ENCODE measurements at places on chromosomes 12 and 14. TPM values are rescaled to one million over a fixed set of nuclear protein-coding genes. Genes with fewer than 3 reads are reported as not detected.

DNA sequence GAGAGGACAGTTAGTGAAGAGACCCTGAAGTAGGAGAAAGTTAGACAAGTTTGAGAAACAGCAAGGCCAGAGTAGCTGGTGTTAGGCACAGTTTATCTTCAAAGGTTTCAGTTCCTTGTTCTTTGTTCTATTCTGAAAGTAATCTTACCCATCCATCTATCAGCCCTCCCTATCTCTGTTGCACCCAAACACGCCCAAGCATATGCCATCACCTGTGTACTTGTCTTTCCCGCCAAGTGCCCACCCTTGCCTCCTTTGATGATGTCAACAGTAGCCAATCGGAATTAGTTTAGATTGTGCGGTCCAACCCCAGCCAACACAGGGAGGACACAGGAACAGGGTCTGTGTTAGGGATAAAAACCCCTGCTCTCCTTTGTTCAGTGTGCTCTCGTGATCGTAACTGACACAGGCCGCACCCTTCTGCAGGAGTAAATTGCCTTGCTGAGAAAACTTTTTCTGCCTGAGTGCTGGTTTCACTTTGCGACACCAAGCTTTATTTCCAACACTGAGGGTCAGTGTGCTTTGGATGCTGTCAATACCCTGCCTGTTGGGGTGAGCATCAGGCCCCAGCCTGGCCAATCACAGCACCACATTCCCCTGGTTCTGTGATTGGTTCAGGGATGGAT, 4.7 kb upstream of the TMEM229B start:
- peaks cover 17% of the 10 kb centered on the region for H3K36me3 ChIP-seq
- no peak overlapping the region for H3K27ac ChIP-seq
- H3K4me3 ChIP-seq, result no peak overlapping the region
- peaks cover 25% of the 10 kb centered on the region for H3K4me1 ChIP-seq
- no peak for DNase-seq

USP44 gene
- 1.5 TPM for total RNA-seq

- peak overlapping the region; percentile 80 for H3K27ac ChIP-seq
- H3K4me3 ChIP-seq, result peak overlapping the region; percentile 90
- H3K36me3 ChIP-seq, result peaks cover 28% of the 10 kb centered on the region
- DNase-seq, result no peak
These were observed 439 bp downstream of the GOLGA5 start for GRCh38 chr14:92794547-92794941.

DNA sequence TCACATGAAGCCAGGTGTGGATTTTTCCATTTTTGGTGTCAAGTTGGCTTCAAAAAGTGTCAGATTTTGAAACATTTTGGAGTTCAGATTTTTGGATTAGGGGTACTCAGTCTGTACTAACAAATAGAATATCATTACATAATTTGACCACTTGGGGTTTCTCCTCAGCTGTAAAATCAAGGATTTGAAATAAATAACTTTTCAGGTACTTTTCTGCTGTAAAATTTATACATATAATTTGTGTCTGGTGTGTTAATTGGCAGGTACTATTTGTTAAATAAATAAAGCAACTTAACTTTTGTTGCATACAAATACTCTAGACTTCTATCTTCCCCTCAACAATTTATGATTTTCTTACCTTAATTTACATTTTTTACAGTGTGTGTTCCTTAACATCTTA, 234.1 kb upstream of the PRICKLE1 start:
- H3K4me1 ChIP-seq, result no peaks in the 10 kb centered on the region
- no peaks in the 10 kb centered on the region for H3K27me3 ChIP-seq
- no peak for DNase-seq
- H3K27ac ChIP-seq, result no peak overlapping the region
- H3K36me3 ChIP-seq, result no peaks in the 10 kb centered on the region

RIMKLB gene
- total RNA-seq, result 1.3 TPM

DNA sequence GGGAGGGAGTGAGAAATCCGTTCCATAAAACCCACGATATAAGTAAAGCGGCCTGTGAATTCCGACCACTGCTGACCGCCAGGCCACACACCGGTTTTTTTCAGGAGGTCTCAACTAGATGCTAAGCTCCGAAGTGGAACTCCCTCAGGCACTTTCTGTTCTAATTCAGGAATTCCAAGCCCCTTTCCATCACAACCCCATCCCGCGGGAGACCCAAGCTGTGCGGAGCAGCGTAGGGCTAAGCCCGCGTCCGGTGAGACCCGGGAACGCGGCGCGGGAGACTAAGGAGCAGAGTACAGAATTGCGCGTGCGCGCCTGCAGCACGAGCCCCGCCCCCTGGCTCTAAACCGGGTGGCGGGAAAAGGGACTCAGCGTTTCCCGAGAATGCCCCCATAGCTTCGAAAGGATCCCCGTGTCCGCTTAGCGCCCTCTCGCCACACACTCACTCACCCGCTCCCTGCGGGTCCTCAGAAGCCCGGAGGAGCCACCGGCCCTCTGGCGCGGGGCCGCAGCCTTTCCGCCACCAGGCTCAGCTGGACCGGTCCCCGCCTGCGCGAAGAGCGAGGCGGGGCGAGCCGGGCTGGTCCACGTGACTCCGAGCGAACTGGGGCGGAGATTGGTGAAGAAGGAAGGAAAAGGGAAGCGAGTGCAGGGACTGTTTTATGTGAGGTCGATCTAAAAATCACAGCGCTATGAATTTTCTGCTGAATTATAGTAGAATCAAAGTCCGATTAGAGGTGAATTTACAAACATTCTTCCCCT, at the start of gene TIMELESS:
Gene TIMELESS (minus strand): TSS at position 567 of the 762 bp plus-strand sequence. CDS start 15,256 bp downstream, outside the sequence.
- peaks cover 36% of the 10 kb centered on the region for H3K4me1 ChIP-seq
- peak; percentile 87 for DNase-seq
- peaks cover 4% of the 10 kb centered on the region for H3K27me3 ChIP-seq
- peak within 1 kb of the TSS; percentile 81 for H3K27ac ChIP-seq
- peaks cover 21% of the 10 kb centered on the region for H3K36me3 ChIP-seq

DNA sequence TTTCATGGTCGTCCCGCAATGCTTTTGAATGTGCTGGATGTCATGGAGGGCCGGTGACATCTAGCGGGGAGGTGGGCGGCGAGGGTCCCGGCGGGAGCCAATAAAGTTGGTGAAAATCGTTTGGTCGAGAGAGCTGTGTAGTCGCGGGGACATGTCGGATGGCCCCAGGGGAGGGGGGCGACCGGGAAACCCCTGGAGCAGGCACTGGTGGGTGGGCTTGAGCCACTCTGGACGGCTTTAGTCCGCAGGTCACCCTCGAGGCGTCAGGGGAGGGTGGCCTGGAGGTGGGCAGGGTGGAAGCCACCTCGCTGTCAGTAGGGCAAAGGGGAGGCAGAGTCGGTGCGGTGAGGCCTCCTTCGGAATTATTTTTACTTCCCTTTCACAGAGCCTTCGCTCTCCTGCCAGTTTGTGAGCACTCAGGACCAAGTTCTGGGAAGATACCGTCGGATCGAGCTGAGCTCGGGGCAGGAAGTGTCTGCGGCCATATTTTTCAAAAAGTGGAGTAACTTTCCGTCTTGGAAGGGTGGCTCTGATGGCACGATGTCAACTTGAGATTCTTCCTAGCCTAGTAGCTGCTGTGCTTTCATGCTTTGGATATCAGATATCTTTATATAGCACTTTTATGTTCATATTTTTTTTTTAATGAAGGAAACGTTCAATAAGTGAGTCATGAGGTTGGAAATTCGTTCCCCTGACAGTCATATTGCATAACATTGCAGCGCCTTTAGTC, 28.2 kb downstream of the WBP11 start:
- peaks cover 3% of the 10 kb centered on the region for H3K27me3 ChIP-seq
- H3K4me1 ChIP-seq, result peaks cover 41% of the 10 kb centered on the region
- peak overlapping the region; percentile 96 for H3K4me3 ChIP-seq

DNA sequence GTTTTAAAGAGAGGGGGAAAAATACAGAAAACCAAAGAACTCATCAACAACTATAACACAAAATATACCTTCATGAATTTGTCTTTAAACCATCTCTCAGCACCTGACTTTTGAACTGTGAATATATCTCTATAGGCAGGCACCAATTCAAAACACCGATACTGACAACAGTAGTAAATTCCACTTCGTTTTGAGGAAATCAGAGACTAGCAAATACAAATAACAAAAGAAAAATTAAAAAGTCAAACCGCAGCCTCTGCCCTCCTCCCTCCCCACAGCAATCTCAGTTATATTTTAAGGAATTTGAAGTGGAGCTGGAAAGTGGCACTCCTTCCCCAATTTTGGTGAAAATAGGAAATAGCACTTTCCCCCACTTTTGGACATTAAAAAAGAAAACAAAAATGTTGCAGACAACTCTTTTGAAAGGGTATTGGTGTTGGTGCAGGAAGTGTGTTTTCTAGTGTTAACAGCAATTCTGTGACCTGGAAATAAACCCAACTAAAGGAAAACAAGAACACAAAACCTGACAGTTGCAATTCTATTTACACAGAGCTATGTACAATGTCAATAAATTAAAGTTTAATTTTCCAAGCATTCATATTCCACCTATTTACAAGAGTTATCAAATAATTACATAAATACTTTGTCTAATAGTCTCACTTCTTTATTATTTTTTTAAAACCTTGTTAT, 13.5 kb downstream of the TBX3 start:
- no peak overlapping the region for H3K4me3 ChIP-seq
- DNase-seq, result no peak
- H3K27ac ChIP-seq, result no peak overlapping the region
- no peaks in the 10 kb centered on the region for H3K36me3 ChIP-seq

- peaks cover 45% of the 10 kb centered on the region for H3K36me3 ChIP-seq
- DNase-seq, result no peak
- H3K4me1 ChIP-seq, result no peaks in the 10 kb centered on the region
- H3K4me3 ChIP-seq, result no peak overlapping the region
- no peaks in the 10 kb centered on the region for H3K27me3 ChIP-seq
These were observed 19.2 kb downstream of the INTS13 start for GRCh38 chr12:26918321-26919215.

GRCh38 chr12:52139579-52140062, 52.2 kb downstream of the KRT80 start:
- peaks cover 11% of the 10 kb centered on the region for H3K27me3 ChIP-seq
- DNase-seq, result peak; percentile 49
- no peak overlapping the region for H3K27ac ChIP-seq
- no peak overlapping the region for H3K4me3 ChIP-seq
- H3K4me1 ChIP-seq, result no peaks in the 10 kb centered on the region
- no peaks in the 10 kb centered on the region for H3K36me3 ChIP-seq

- H3K4me1 ChIP-seq, result no peaks in the 10 kb centered on the region
- no peaks in the 10 kb centered on the region for H3K27me3 ChIP-seq
- no peak for DNase-seq
- no peak overlapping the region for H3K27ac ChIP-seq
These were observed 405.6 kb downstream of the GXYLT1 start for GRCh38 chr12:41739066-41739465.

DNA sequence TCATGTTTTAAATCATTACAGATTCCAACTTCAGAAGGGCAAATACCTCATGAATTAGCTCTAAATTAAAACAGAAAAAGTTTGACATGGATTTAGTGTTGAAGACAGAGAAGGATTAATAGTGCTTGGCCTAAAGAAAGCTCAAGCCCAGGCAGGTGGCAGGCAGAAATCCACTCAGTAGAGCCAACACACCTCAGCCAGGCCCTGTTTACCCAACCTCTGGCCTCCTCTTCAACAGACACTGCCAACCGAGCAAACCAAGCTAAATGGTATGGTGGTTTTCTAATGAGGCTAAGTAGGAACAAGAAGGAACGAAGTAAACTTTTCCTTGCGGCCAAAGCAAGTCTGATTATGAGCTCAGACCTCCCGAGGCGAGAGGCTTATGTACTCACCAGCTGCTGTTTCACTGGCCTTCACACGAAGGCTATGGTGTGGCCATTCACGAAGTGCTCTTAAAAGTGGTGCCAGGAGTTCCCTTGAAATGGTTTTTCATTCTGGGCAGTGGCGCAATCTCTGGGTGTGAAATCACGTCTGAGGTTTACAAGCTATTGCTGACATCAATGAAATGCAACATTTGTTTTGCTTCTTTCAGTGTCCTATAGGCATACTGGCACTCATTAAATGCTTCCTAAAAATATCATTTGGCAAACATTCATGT, 124.1 kb upstream of the LGR5 start:
- no peaks in the 10 kb centered on the region for H3K36me3 ChIP-seq
- H3K27ac ChIP-seq, result no peak overlapping the region
- no peaks in the 10 kb centered on the region for H3K4me1 ChIP-seq
- no peak for DNase-seq
- H3K4me3 ChIP-seq, result no peak overlapping the region
- H3K27me3 ChIP-seq, result no peaks in the 10 kb centered on the region

- peaks cover 6% of the 10 kb centered on the region for H3K27me3 ChIP-seq
- H3K4me1 ChIP-seq, result no peaks in the 10 kb centered on the region
- no peak overlapping the region for H3K27ac ChIP-seq
- DNase-seq, result no peak
- no peaks in the 10 kb centered on the region for H3K36me3 ChIP-seq
These were observed 144.5 kb upstream of the DCN start for GRCh38 chr12:91327131-91327530.

TTC6 gene
- total RNA-seq, result not detected

ANKS1B gene
- total RNA-seq, result 0.30 TPM

ERBB3 gene
- total RNA-seq, result 2.3 TPM

GRCh38 chr12:52258335-52258901, 16.0 kb upstream of the KRT86 start:
- no peak for DNase-seq
- peaks cover 5% of the 10 kb centered on the region for H3K36me3 ChIP-seq
- H3K27me3 ChIP-seq, result peaks cover 68% of the 10 kb centered on the region
- H3K27ac ChIP-seq, result no peak overlapping the region

- no peaks in the 10 kb centered on the region for H3K27me3 ChIP-seq
- H3K4me1 ChIP-seq, result no peaks in the 10 kb centered on the region
- no peak for DNase-seq
- H3K36me3 ChIP-seq, result no peaks in the 10 kb centered on the region
These were observed 447.9 kb upstream of the TMEM132C start for GRCh38 chr12:127819056-127819455.

DNA sequence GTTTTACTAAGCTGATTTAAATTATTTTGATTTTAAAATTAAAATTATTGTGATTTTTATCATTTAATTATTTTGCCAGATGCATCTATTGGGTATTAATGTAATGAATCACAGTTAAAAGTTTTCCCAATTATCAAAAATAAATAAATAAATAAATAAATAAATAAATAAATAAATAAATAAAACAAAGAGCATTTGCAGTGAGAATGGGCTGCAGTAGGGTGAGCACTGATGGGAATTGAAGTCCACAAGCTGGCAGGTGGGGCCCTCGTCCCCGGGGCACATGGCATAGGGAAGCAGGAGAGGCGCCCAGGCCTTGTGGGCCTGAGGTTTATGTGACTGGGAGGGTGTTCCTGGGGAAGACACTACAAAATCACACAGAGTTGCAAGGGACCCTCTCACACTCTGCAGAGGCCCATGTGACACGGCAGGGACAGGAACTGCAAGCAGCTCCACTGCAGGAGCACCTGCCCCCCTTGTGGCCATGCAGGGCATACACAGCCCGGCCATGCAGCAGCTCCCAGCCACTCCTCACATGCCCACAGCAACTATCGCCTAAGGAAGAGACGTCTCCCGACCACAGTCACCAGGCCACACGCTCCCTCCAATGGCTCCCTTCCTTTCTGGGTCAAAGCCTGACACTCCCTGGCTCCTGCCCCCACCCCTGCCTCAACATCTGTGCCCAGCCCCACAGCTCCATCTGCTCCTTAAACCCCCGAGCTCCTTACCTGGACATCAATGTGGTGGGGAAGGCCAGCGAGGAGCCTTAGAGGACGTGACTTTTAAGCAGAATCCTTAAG, 256.3 kb upstream of the SFSWAP start:
- H3K4me3 ChIP-seq, result no peak overlapping the region
- DNase-seq, result peak; percentile 36
- no peaks in the 10 kb centered on the region for H3K4me1 ChIP-seq
- H3K36me3 ChIP-seq, result no peaks in the 10 kb centered on the region

GRCh38 chr12:19800884-19801283, 361.6 kb downstream of the AEBP2 start:
- H3K4me3 ChIP-seq, result no peak overlapping the region
- no peak overlapping the region for H3K27ac ChIP-seq
- H3K36me3 ChIP-seq, result no peaks in the 10 kb centered on the region
- no peak for DNase-seq
- peaks cover 21% of the 10 kb centered on the region for H3K4me1 ChIP-seq

OR6C75 gene
- total RNA-seq, result not detected
